ENCODE measurements at places on chromosomes 3 and 15.

GRCh38 chr3:184479426-184480126 is 82.0 kb upstream of the EPHB3 start:
- no peak for DNase-seq

- DNase-seq, result no peak
Measured at GRCh38 chr3:196219970-196220311, 3.6 kb downstream of the SLC51A start.

DNA sequence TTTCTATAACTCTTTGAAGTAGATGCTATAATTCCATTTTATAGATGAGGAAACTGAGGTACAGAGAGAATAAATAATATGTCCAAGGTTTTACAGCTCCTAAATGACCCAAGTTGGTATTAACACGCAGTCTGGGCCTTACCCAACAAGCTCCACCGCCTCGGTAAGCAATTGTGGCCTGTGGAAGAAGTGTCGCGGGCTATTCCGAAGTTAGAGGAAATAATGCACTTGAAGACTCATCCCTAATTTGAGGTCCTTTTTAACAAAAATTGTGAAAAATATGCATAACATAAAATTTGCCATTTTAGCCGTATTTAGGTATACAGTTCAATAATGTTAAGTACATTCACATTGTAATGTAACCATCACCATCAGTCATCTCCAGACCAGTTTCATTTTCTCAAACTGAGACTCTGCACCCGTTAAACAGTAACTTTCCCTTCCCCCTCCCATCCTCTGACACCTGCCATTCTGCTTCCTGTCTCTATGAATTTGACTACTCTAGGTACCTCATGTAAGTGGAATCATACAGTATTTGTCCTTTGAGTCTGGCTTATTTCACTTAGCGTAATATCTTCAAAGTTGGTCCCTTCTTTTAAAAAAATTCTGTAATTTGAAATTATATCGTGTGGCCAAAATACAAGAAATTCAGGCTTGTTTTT is 18.2 kb downstream of the IDH3A start:
- no peak for DNase-seq

DNA sequence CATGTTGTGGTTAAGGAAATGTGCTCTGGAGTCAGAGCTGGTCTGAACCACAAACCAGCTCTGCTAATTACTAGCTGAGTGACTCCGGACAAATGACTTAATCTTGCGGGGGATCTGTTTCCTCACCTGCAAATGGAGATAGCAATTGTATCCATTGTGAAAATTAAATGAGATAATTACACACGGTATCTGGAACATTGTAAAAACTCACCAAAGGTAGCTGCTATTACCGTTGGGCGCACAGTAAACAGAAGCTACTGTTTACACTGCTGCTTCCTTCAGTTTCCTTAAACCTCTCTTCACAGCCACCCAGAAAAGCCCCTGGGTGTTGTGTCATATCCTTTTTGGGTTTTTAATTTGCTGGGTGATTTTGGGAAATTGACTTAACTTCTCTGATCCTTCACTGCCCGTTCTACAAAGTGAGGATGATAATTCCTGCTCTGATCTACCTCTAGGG is 107.8 kb downstream of the MEGF11 start:
- DNase-seq, result no peak

GRCh38 chr3:71238355-71238757 is 345.2 kb downstream of the FOXP1 start:
- DNase-seq, result no peak

DNA sequence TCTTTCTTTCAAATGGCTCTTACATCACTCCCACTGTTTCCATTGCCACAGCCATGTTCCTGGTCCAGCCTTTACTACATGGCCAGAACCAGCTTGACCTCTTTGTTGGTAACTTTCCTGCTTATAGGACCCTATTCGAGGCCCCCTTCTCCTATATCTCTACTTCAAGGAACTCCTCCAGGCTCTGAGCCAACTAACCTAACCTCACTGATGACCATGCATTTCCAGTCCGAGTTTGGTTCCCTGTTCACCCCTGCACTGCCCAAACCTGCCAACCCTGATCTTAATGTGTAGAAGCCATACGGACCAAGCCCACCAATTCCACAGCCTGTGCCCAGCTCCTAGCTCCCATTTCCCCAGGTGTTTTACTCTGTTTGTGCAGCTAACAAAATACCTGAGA is 38.4 kb upstream of the TIPARP start:
- DNase-seq, result no peak

- no peak for DNase-seq
Measured at GRCh38 chr15:75817138-75817935, 25.9 kb upstream of the UBE2Q2 start.

- DNase-seq, result no peak
Measured at GRCh38 chr15:57356636-57357035, 19.7 kb upstream of the CGNL1 start.

- no peak for DNase-seq
Measured at GRCh38 chr3:185052631-185053030, 100.2 kb downstream of the C3orf70 start.

Measured in erythroblast (primary cell).